ENCODE measurements at places on chromosomes 13 and 19. TPM values are rescaled to one million over a fixed set of nuclear protein-coding genes. Genes with fewer than 3 reads are reported as not detected.

Gene MISP3
- total RNA-seq: 5.2 TPM

Gene DIRAS1
- total RNA-seq: 33.7 TPM

Gene MYBPC2
- total RNA-seq: not detected

Gene AKAP8L
- 106 TPM for total RNA-seq

Gene CD209
- not detected for total RNA-seq

Gene KCNRG
- total RNA-seq: 2.5 TPM

Gene SOX1
- not detected for total RNA-seq

Gene ERICH4
- total RNA-seq: not detected

Gene TRIM28
- 908 TPM for total RNA-seq

Gene ZNF837
- total RNA-seq: 3.2 TPM

Gene C19orf12
- 10.0 TPM for total RNA-seq

Measured in HCT116 (cell line).